ENCODE measurements at places on chromosomes 16 and 17.

DNA sequence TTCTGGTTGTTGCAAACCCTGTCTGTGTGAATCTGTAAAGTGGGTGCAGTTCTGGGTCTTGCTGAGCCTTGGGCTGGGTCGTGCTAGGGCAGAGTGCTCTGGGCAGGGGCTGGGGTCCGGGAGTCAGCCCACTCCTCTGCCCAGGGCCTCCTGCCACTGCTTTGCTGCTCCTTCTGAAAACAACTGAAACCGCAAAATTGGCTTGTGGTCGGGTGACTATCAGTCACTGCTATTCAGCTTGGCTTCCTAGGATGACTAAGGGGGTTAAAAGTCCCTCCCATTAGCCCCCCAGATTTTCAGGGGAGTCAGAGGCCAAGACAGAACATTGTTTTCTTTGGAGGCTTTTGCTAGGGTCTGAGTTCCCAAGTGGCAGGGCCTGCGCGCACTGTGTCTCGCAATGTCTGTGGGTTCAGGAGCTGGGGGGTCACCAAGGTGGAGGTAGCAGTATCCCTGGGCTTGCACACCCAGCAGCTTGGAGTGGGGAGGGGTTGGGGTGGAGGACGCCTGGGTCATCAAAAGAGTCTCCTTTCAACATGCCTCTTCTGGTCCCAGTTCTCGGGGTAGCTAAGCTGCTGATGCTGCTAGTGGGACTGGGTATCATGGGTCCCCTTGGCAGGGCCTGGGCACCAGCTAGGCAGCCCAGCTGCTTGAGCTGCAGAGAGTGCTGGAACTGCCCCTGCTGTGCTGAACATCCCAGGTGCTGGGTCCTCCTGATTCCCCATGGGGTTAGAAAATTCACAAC, 13.5 kb upstream of the TBX21 start:
- DNase-seq: no peak

GRCh38 chr16:12685806-12686205, 117.9 kb downstream of the CPPED1 start:
- no peak for DNase-seq

DNA sequence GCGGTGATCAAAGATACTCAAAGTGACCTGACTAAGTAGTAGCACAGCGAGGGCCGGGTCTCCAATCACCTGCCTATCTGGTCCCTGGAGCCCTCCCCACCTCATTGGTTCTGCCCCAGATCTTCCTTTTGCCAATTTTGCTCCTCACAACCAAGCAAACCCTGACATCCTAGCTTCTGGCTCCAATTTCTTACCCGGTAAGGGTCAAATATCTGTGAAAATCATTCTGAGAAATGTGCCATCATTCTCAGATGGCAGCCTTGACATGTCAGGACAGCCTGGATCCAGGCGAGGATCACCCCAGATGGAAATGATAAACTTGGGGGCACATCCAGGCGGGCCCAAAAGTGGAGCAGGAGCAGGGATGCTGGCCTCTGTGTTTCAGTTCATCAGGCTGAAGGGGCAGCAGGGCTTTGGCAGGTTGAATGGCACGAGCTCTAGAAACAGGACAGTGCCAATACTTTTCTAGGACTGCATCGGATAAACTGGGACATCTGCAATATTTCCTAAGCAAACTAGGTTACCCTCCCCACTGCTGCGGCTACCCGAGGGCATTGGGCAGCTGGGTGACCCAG, 83.9 kb downstream of the SHISA6 start:
- no peak for DNase-seq

- no peak for DNase-seq
These were observed 219.7 kb upstream of the SDK2 start for GRCh38 chr17:73863761-73864535.

DNA sequence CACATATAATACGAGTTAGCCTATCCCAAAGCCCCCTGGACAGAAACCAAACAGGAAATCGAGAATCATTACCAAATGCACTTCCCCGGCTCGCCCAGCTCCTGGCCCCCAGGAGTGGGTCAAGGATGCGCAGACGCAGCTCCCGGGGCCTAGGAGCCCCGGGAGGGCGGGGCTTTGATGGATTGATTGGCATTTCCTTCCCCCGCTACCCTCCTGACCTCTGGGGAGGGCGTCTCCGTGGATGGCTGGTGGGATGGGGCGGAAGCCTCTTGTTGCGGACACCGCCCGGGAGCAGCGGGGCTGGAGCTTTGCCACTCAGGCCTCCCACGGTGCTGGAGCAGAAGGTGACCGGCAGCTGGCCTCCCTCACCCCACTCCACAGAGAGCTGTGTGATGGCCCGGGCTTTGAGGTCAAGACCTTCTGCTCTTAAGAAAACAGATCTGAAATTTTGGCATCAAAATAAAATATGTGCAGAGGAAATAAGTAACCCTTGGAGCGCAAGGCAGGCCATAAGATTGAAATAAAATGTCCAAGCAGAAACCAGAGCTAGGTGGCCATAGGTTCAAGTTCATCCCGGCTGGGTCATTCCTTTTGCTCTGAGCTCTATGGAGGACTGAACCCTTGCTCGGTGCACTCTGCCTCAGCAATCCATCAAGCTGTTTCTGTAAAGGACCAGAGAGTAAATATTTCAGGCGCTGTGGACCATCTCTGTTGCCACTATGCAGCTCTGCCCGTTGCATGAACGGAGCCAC, 262.3 kb downstream of the SOX9 start:
- no peak for DNase-seq

- DNase-seq: no peak
These were observed 259.0 kb downstream of the CPPED1 start for GRCh38 chr16:12544477-12545296.

GRCh38 chr17:39116224-39116623, 35.2 kb downstream of the PLXDC1 start:
- DNase-seq: no peak

DNA sequence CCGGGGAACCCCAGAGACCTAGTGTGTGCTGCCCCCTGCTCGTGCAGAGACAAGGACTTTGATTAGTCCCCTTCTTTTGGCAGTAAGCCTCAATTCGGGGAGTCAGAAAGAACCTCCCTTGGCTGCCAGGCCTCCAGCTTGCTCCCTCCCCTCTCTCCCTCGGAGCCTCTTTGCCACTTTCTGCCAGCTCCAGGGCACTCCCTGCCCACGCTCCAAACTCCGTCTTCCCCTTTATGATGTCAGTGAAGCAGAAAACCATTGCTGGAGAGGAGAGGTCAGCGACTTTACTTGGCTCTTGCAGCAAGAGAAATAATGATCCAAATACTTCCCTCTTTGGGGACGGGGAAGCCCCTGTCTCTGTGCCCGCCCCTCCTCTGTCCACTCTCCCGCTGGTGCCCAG, 28.1 kb downstream of the TTYH2 start:
- DNase-seq: no peak

GRCh38 chr16:1784977-1785845, 2.5 kb downstream of the NUBP2 start:
- DNase-seq: no peak

DNA sequence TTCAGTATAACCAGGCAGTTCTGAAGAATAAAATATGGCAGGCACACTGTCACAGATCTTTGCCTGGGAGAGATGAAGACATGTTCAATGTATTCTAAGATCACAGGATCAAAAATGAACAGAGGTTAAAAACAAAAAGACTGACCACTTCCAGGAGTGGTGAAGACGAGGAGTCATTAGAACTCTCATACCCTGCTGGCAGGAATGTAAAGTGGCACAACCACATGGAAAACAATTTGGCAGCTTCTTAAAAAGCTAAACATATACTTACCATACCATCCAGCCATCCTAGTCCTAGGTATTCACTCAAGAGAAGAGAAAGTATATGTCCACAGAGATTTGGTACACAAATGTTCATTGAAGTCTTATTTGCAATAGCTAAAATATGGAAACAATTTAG, 406.3 kb downstream of the NPIPA8 start:
- DNase-seq: no peak

DNA sequence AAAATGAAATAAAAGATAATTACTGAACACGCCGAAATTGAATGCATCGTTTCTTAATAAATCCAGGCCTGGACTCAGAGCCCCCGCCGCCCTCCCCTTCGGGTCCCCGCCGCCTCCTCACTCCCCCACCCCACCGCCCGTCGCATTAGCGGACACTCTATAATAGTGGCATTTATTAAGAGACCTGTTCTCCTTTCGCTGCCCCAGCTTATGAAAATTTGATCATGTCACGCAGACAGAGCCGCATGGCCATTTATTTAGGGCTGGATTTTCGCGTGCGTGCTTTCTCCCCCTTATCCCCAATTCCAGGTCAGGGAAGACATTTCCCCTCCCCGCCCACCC, 6.3 kb upstream of the HOXB2 start:
- no peak for DNase-seq

DNA sequence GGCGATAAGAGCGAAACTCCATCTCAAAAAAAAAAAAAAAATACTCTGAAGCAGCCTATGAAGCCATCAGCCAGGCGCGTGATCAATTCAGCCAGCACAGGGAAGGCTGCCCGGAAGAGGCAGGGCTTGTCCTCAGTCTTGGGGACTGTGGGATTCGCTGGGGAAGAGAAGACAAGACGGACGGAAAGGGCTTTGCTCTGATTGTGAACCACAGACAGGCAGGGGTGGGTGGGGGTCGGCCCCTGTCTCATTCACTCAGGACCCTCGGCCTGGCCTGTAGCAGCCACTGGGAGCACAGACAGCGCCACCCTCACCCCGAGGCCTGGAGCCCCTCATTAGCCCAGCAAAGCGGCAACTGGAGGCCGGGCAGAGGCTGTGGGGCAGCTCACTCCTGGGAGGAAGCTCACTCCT, 37.2 kb downstream of the ABR start:
- no peak for DNase-seq

DNA sequence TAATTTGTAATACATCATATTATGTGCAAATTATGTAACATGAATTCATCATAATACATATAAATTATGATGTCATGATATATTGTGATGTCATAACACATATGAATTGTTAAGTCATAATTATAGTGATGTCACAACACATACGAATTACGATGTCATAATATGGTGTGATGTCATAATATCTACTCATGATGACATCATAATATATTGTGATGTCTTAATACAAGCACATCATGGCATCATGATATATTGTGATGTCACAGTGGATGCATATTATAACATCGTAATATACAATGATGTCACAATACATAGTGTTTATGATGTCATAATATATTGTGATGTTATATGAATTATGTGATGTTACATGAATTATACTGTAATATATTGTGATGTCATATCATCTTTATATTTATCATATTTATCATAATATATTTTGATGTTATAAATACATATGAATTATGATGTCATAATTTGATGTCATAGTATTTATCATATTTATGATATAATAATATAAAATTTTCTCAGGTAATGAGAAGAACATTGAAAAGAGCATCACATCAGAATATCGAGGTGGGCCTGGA, 1793.0 kb downstream of the TP53TG3F start:
- no peak for DNase-seq

- DNase-seq: no peak
These were observed 34.3 kb upstream of the SLC12A3 start for GRCh38 chr16:56830669-56831068.

GRCh38 chr17:28280826-28281225, 38.2 kb upstream of the TMEM97 start:
- DNase-seq: no peak

DNA sequence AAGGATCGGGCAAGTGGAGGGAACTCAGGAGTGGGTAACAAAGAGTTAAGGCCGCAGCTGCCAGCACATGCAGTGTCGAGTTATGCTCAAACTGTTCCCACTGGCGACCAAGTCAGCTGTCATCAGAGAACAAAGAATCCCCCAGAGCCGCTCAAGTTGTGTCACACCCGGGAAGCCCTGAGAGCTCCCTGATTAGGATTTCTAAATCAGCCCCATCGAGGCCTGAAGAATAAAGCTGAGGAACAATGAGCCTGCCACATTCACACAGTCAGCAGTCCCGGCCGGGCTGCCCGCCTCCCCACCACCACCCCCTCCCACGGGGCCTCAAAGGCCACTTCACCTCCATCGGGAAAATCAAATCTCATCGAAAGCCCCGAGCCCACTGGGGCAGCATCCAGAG, 84.5 kb downstream of the SOX9 start:
- no peak for DNase-seq

- no peak for DNase-seq
These were observed 61.1 kb downstream of the NT5M start for GRCh38 chr17:17364338-17364667.

DNA sequence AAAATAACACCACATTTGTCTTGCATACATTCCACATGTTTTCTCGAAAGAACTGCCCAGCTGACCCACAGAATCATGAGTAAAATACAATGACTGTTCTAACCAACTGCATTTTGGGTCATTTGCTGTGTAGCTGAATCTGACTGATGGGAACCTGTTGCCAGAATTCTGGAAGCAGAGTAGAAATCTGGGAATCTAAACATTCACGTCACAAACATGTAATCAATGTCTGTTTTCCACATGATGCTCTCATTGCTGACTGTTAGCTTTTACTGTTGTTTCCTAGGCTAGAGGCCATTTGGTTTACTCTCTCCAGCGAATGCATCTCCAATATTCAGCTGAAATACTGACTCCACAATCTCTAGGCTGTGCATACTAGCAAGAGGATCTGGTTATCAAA, 710.1 kb downstream of the KCNJ2 start:
- no peak for DNase-seq

GRCh38 chr16:3112881-3113574, 642 bp downstream of the ZNF205 start:
- DNase-seq: peak; percentile 25

- DNase-seq: no peak
These were observed 35.4 kb downstream of the CHD9 start for GRCh38 chr16:53090286-53090590.

DNA sequence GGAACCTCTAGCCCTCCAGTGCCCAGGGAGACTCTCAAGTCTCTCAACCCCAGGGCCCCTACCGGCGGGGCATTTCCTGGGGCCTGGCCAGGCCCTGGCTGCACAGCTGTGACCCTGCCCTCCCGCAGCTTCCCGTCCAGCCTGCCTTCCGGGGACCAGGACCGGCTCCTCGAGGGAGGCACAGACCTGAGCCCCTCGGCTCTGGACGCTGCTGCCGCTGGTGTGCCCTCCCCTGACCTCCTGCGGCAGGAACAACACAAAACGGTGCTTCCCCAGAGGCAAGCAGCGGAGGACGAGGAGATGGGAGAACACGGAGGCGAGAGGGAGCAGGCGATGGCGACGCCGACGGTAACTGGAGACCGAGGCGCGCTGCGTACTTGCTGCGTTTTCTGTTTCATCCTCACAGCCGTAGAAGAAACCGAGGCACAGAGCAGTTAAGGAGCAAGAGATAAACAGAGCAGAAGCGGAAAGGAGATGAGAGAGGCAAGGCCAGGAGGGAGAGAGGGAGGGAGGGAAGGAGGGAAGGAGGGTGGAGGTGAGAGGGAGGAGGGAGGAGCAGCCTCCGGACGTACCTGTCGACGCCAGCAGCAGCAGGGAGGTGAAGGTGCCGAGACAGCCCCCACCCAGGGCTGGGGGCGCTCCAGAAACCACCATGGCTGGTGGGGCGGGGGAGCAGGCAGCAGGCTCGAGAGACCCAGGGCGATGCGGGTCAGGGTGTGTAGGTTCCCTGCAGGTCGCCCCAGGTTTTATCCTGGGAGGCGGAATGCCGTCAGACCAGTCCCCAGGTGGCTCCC, at the start of gene PRSS22:
PRSS22 (minus strand) TSS at position 720 of the 794 bp plus-strand sequence; CDS start at position 654, 66 bp downstream.
- DNase-seq: no peak

GRCh38 chr17:68657166-68657565, 56.0 kb upstream of the FAM20A start:
- no peak for DNase-seq

All from WERI-Rb-1 (cell line).